ENCODE measurements at places on chromosomes 5 and 9. TPM values are rescaled to one million over a fixed set of nuclear protein-coding genes. Genes with fewer than 3 reads are reported as not detected.

DNA sequence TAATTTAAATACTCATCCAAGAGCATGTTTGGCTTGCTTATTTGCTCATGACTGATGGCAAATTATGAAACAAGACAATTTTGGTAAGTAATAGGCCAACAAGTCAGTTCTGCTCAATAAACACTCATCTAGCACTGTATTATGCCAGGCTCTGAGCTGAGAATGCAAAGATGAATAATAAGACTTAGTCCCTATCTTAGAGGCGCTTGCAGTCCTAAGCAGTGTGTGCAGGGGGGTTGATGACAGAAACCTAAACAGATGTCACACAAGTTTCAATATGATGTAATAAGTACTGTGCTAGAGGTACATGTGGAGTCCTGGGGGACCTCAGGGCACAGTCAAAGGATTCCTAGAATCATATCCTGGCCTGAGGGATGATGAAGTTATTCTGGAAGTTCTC is 287.6 kb upstream of the ADRA1B start:
- no peak for DNase-seq
- no peaks in the 10 kb centered on the region for H3K4me1 ChIP-seq
- H3K4me3 ChIP-seq, result no peak overlapping the region
- H3K36me3 ChIP-seq, result no peaks in the 10 kb centered on the region

GRCh38 chr5:4513381-4513780 is 626.7 kb upstream of the ADAMTS16 start:
- no peaks in the 10 kb centered on the region for H3K36me3 ChIP-seq
- H3K27ac ChIP-seq, result no peak overlapping the region
- no peak overlapping the region for H3K4me3 ChIP-seq
- no peaks in the 10 kb centered on the region for H3K27me3 ChIP-seq
- no peak for DNase-seq
- H3K4me1 ChIP-seq, result no peaks in the 10 kb centered on the region

DNA sequence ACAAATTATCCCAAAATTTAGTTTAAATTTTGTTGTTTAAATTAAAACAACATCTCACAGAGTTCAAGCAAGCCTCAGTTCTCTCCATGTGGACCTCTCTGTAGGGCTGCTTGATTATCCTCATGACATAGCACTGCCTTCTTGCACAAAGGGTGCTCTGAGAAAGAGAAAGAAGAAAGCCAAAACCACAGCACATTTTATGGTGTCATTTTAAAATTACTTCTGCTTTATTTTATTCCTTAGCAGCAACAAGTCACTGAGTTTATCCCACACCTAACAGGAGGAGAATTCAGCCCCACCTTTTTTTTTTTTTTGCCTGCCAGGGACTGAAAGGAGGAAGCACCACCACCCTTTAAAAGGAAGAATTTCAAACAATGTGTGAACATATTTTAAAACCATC is 12.8 kb upstream of the KCNV2 start:
- H3K27ac ChIP-seq, result no peak overlapping the region
- DNase-seq, result no peak
- no peak overlapping the region for H3K4me3 ChIP-seq
- H3K36me3 ChIP-seq, result peaks cover 4% of the 10 kb centered on the region
- H3K4me1 ChIP-seq, result no peaks in the 10 kb centered on the region

- H3K4me3 ChIP-seq, result no peak overlapping the region
- H3K27ac ChIP-seq, result no peak overlapping the region
- no peaks in the 10 kb centered on the region for H3K36me3 ChIP-seq
- no peak for DNase-seq
- no peaks in the 10 kb centered on the region for H3K27me3 ChIP-seq
- H3K4me1 ChIP-seq, result no peaks in the 10 kb centered on the region
These were observed 98.7 kb upstream of the MPDZ start for GRCh38 chr9:13378154-13378553.

DNA sequence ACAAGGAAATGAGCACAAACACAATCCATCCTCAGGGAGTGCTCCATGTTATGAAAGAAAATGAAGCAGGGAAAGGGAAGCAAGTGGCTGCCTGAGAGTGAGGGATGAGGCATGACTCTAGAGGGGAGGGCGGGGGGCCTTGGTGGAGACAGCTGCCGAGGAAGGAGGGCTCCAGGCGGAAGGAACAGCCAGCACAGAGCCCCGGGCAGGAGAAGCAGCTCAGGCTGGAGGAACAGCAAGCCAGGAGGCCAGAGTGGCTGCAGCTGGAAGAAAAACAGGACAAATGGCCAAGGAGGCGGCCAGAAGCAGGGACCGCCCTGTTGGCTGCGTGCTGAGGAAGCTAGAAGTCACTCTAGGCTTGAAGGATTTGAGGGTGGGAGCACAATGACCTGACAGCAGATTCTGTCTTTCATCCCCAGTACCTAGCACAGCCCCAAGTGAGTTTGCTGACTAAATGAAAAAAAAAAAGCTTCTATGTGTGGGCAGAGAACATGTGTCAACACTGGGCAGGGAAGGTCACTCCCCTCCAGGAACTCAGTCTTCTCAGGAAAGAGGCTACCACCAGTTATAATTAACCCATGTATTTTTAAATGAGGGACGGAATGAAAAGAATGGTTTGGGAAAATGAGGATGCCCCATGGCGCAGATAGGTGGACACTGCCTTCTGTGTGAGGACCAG is 142.8 kb downstream of the DCP2 start:
- H3K27ac ChIP-seq, result no peak overlapping the region
- no peaks in the 10 kb centered on the region for H3K4me1 ChIP-seq
- no peak for DNase-seq
- H3K4me3 ChIP-seq, result no peak overlapping the region

GRCh38 chr9:110835404-110835803 is 166.8 kb downstream of the MUSK start:
- H3K4me1 ChIP-seq, result no peaks in the 10 kb centered on the region
- H3K27ac ChIP-seq, result no peak overlapping the region
- H3K36me3 ChIP-seq, result no peaks in the 10 kb centered on the region
- no peak overlapping the region for H3K4me3 ChIP-seq

DNA sequence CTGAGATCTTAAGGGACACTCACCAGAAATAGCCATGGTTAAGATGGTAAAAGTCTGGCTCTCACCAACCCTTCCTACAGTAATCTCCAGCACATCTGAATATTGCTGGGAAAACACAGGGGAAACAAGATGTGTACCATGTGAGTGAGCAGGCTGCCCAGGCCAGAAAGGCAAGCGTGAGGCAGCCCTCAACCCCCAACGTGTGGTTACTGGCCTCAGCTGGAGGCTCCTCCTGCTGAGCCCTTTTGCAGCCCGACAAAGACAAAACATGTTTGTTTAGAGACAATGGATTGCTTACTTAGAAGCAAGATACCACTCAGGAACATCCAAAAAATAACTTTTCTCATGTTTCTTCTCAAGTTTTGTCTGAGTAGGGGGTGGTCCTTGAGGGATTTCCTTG is 16.6 kb downstream of the ZFP62 start:
- H3K27ac ChIP-seq, result no peak overlapping the region
- peaks cover 5% of the 10 kb centered on the region for H3K4me1 ChIP-seq
- DNase-seq, result no peak
- peaks cover 31% of the 10 kb centered on the region for H3K36me3 ChIP-seq
- no peaks in the 10 kb centered on the region for H3K27me3 ChIP-seq

DNA sequence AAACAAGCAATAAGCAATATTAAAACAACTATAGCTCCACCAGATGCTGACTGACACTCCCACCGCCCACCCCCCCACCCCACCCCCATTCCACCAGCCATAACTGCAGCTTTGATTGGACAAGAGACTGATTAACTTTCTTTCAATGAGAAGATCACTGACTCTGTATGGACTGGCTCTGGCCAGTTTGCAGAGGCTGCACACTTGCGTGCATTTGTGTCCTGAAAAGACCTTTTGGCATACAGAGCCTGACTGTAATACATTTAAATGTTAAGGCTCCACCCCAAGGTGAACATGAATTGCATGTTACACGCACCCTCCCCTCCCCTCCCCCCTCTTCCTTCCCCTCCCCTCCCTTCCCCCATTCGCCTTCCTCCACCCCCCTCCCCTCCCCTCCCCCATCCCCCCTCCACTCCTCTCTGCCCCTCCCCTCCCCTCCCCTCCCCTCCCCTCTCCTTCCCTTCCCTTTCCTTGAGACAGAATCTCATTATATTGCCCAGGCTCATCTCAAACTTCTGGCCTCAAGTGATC is 31.1 kb downstream of the FGD3 start:
- no peak for DNase-seq
- H3K27ac ChIP-seq, result peak overlapping the region; percentile 88
- H3K4me1 ChIP-seq, result peaks cover 78% of the 10 kb centered on the region
- no peaks in the 10 kb centered on the region for H3K27me3 ChIP-seq
- peak overlapping the region; percentile 0 for H3K4me3 ChIP-seq

DNA sequence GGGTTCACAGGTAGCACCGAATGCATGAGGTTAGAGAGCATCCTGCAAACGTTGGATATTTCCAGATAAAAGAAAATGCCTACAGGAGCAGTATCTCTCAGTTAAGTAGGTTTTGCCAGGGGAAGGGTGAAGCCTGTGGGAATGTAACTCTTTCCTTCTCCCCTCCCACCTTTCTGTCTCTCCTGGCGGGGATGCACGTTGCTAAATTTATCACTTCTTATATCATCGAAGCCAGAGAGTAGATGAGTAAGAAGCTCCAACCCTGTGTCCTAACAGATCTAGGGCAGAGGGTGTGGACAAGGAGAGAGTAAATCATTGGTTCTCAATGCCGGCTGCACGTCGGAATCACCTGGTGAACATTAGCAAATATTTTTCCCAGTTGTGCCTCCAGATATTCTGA is 457.5 kb downstream of the ENC1 start:
- H3K36me3 ChIP-seq, result no peaks in the 10 kb centered on the region
- H3K4me3 ChIP-seq, result no peak overlapping the region
- H3K4me1 ChIP-seq, result no peaks in the 10 kb centered on the region
- H3K27ac ChIP-seq, result no peak overlapping the region

GRCh38 chr5:129617206-129617605 is 130.7 kb upstream of the MINAR2 start:
- H3K4me3 ChIP-seq, result no peak overlapping the region
- DNase-seq, result no peak
- no peak overlapping the region for H3K27ac ChIP-seq
- no peaks in the 10 kb centered on the region for H3K27me3 ChIP-seq

DNA sequence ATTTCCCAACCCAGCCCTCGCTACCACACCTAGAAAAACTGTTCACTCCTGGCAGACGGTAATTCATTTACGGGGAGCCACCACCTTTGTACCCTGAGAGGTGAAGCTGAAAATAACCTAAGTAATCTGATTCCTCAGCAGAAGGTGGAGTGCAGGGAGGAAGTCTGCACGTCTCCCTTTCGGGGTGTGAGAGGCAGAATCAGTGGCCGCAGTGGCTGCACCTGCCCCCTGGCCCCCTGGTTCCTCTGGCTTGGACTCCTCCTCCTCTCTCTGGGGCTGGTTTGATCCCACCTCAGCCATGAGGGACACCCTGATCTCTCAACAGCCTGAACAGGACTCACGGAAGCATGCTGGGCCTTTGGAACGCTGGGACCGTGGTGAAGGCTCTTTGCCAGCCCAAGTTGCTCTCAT is 10.5 kb downstream of the TMEM174 start:
- H3K27ac ChIP-seq, result no peak overlapping the region
- peaks cover 5% of the 10 kb centered on the region for H3K36me3 ChIP-seq
- peaks cover 46% of the 10 kb centered on the region for H3K27me3 ChIP-seq
- H3K4me3 ChIP-seq, result no peak overlapping the region

- H3K27ac ChIP-seq, result no peak overlapping the region
- no peaks in the 10 kb centered on the region for H3K36me3 ChIP-seq
- no peak for DNase-seq
- H3K27me3 ChIP-seq, result no peaks in the 10 kb centered on the region
These were observed 369.0 kb upstream of the IRX4 start for GRCh38 chr5:2251751-2252150.

DNA sequence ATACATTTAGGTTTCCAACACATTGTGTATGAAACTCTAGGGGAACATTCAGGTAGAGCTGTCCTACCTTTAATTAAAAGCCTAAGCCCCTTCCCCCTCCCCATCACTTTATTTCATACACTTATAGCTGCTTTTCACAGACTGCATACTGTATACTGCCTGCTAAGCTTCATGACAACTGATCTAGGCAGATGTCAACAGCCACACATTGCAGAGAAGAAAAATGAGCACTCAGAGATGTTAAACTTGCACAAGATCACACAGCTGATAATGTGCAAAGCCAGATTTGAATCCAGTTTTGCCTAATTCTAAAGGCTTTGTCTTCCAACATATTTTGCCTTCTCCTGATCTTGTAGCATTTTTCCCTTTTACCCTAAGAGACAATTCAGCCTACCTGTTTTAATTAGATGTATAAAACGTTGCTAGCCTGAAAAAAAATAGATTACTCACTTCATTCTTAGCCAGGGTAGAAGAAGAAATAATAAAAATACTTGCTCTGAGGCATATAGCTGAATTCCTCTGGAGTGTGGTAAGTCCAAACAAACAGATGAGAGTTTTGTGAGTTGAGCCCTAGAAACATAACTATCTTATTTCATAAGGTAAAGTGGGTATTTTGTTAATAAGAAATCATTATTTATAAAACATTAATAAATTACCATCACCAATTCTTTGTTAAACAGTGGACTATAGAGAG is 56.9 kb upstream of the CAST start:
- no peaks in the 10 kb centered on the region for H3K4me1 ChIP-seq
- H3K27ac ChIP-seq, result no peak overlapping the region
- no peak overlapping the region for H3K4me3 ChIP-seq
- H3K36me3 ChIP-seq, result no peaks in the 10 kb centered on the region
- peaks cover 7% of the 10 kb centered on the region for H3K27me3 ChIP-seq

- H3K4me3 ChIP-seq, result peak overlapping the region; percentile 79
- peaks cover 47% of the 10 kb centered on the region for H3K36me3 ChIP-seq
- peak; percentile 65 for DNase-seq
- no peaks in the 10 kb centered on the region for H3K27me3 ChIP-seq
- peaks cover 79% of the 10 kb centered on the region for H3K4me1 ChIP-seq
- peak overlapping the region; percentile 98 for H3K27ac ChIP-seq
These were observed 15.1 kb upstream of the PHF19 start for GRCh38 chr9:120891884-120892747.

- DNase-seq, result peak; percentile 41
- H3K27me3 ChIP-seq, result no peaks in the 10 kb centered on the region
- H3K4me3 ChIP-seq, result no peak overlapping the region
- no peak overlapping the region for H3K27ac ChIP-seq
- H3K4me1 ChIP-seq, result peaks cover 46% of the 10 kb centered on the region
These were observed 192.3 kb downstream of the PALM2AKAP2 start for GRCh38 chr9:109972026-109972882.

DNA sequence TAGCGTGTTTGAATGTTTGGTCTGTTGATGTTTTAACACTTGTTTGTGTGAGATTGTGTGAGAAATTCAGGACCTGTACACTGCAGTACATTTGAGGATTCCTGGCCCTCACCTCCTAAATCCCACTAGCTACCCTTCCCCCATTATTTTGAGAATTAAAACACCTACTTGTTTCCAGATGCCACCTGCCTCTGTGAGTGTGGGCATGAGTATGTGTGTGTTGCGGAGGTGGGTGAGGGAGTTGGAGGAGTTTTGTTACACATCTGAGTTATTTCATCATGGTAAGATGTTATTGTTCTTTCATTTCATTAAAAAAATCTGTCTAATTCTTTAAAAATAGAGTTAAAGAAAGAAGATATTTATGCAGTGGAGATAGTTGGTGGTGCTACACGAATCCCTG is 36.3 kb downstream of the HSPA4 start:
- no peak overlapping the region for H3K4me3 ChIP-seq
- no peaks in the 10 kb centered on the region for H3K27me3 ChIP-seq
- H3K4me1 ChIP-seq, result peaks cover 7% of the 10 kb centered on the region
- peaks cover 47% of the 10 kb centered on the region for H3K36me3 ChIP-seq

SH3PXD2B gene
- total RNA-seq, result 0.47 TPM

FOXD4L4 gene
- total RNA-seq, result not detected

CORO2A gene
- 12.2 TPM for total RNA-seq

CRHBP gene
- total RNA-seq, result not detected

CRB2 gene
- total RNA-seq, result 0.09 TPM

PTGER4 gene
- 62.9 TPM for total RNA-seq

PAEP gene
- total RNA-seq, result not detected

SPINK7 gene
- total RNA-seq, result not detected

ANKDD1B gene
- not detected for total RNA-seq
